Fibroblast of skin of right biceps (primary cell): ENCODE measurements at places on chromosomes 16 and 17.

- no peak for DNase-seq
These were observed 129.0 kb downstream of the CCDC144A start for GRCh38 chr17:16818821-16819683.

DNA sequence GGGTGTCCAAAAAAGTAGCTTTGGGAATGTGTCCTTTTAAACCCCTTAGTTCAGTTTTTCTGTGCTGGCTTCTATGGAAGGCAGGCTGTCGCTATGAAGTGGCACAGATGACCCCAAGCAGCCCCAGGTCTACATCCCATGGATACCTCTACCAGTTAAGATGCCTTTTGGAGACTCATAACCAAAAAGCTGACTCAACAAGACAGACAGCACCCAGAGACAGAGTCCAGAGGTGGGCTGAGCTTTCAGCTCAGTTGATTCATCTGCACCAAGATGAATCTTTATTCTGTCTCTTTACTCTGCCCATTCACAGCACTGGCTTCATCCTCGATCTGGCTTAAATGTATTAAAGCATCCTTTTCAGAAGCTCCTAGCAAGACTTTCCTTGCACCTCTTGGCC is 29.8 kb upstream of the RBBP6 start:
- DNase-seq, result no peak

GRCh38 chr16:20762404-20763123 is 1.2 kb upstream of the ACSM3 start:
- DNase-seq, result no peak

DNA sequence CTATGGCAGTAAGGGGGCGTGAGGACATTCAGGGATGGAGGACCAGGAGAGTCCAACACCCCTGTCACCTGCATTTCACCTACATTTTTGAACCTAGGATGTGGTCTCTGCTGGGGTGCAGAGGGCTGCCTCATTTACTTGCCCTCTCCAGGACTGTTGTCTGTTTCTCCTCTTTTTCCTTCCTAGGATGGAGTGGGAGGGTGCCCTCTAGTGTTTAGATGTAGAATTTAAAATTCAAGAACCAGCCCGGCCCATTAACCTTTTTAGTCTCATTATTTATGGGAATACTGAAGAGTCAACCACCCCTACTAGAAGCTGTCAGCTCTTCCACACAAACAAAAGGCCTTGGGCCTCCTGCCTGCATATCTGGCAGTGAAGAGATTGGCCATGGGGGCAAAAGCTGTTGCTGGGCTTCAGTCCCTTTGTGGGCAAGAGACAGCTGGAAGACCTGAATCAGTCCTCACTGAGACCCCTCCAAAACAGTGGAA is 2.5 kb upstream of the STARD3 start:
- DNase-seq, result peak; percentile 38

DNA sequence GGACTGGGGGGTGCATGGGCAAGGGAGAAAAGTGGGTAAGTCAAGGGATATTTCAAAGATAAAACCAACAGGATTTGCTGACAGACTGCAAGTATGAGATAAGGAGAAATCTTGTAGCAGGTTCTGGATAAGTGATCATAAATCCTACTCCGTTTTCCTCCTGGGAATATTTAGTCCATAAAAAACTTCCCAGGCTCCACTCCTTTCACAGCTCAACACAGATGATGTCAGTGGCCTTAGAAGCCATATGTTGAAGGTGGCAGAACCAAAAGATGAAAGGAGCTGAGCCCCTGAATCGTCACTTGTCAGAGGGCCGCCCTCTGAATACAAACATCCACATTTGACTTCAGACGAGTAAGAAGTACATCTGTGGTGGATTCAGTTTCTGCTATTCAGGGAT is 71.7 kb downstream of the GRIN2A start:
- no peak for DNase-seq

GRCh38 chr17:81218459-81218858 is 4.3 kb downstream of the CEP131 start:
- no peak for DNase-seq

DNA sequence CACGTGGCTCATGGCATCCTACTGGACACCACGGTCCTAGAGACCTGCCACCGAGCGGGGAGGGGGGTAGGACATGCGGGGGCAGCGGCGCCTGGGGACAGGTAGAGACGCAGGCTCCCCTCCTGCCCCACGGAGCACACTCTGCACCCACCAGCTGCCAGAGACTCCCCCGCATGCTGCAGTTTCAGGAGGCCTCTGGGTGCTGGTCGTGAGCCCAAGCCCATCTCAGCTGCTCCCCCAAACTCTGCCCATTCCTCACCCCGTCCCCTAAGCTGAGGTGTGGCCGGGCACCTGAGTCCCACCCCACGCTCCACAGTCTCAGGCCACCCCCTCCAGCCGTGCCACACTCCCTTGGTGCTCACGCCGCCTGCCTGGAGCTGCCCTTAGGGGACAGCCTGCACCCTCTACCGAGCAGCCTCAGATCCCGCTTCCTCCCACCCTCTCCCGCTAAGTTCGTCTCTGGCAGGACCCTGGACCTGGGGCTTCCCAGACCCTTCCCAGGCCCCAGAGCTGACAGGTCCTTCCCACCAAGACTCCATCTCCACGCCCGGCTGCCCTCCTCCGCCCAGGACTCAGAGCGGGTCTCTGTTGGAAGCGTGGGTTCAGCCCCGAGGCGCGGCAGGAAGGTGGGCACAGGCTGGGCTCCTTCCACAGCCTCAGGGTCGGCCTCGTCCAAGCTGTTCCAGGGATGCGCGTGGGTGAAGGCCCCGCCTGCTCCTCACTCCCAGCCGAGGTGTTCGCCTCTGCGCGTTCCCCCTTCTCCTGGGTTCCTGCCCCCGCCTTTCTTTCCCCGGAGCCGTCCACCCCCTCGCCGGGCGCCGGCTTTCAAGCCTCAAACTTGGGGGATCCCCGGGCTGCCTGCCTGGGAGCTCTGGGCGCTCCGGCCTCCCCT is 1.3 kb downstream of the RAB40B start:
- DNase-seq, result no peak

DNA sequence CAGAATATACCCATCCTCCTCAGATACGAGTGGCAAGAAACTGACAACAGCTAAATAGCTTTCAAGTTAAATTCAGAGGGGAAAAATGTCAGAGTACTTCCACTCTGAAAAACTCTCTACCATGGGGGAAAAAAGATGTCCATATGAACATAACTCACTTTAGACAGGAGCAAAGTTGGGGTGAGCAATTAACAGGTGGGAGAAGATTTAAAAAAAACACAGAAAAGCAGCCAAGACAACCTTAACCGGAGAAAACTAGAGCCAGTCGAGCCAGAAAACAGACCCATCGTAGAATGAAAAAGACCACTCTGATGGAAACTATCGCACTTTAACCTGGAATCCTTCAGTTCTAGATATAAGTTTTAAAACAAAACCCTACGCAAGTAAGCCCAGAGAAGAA is 833 bp downstream of the TERF2 start:
- no peak for DNase-seq

- no peak for DNase-seq
These were observed 72.9 kb downstream of the IL21R start for GRCh38 chr16:27474921-27475320.

GRCh38 chr17:38705803-38706504 is 881 bp downstream of the MLLT6 start:
- DNase-seq, result peak; percentile 57

DNA sequence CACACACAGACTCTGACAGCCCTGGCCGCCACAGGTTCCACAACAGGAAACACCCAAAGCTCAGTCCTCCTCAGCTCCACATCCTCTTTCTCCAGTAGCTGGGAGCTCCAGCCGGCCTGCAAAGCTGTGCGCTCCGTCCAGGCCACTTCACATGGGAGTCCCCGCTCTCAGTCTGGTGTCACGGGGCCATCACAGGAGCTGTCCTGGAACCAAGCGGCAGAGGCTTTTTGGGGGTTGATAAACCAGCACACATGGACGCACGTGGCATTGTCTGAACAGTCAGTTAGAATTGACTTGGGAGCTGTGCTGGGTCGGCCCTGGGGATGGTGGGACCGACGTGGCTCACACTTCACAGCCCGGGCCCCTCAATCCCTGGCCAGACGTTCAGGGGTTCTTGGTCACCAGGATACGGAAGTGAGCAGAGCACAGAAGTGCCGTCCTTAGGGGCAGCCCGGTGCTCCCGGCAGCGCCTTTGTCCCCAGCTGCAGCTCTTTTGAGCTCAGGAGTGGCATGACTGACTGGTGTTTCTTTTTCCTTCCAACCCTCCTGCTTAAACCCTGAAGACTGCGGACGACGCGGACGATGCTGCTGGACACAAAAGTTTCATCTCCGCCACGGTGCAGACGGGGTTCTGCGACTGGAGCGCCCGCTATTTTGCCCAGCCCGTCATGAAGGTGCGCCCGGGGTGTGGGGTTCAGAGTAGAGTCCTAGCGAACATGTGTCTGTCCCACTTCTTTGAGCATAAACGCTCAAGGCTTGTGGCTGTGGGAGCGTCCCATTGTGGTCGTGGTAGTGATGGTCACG is 66.6 kb upstream of the CHMP6 start:
- no peak for DNase-seq

- no peak for DNase-seq
These were observed 30.1 kb downstream of the NDEL1 start for GRCh38 chr17:8465759-8466158.

DNA sequence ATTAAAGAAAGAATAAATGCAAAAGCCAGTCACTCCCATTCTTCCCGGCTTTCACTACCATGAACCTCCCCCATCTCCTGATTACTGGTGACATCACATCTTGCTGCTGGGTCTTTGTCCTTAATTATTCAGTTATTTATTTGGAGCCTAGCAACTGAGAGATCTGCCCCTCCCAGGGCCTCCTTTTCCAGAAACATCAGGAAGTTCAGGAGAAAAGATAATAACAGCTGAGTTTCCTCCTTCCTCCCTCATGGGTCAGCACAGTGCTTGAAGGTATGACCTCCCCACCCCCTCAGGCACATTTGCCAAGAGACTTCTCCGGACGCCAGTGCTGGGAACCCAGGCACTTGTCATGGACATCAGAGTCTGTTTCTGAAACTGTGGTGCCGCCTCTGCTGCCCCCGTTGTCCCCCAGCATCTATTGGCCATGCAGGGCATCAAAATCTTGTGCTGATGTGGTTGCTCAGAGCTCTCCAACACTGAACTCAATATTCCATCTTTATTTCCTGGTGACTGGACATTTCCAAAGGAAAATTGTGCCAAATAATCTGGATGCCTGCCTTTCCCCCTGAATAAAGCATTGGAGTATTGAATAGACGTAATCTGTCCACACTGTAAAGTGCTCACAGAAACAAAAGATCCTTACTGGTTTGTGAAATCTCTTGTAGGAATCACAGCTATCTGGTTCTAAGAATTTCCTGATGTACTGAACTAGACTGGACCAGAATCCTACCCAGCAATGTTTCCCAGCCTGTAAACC is 71.8 kb downstream of the ZNF18 start:
- DNase-seq, result no peak

GRCh38 chr16:49499414-49499785 is 125.8 kb downstream of the C16orf78 start:
- no peak for DNase-seq

GRCh38 chr16:12796498-12796897 is 7.2 kb downstream of the CPPED1 start:
- DNase-seq, result peak; percentile 60

DNA sequence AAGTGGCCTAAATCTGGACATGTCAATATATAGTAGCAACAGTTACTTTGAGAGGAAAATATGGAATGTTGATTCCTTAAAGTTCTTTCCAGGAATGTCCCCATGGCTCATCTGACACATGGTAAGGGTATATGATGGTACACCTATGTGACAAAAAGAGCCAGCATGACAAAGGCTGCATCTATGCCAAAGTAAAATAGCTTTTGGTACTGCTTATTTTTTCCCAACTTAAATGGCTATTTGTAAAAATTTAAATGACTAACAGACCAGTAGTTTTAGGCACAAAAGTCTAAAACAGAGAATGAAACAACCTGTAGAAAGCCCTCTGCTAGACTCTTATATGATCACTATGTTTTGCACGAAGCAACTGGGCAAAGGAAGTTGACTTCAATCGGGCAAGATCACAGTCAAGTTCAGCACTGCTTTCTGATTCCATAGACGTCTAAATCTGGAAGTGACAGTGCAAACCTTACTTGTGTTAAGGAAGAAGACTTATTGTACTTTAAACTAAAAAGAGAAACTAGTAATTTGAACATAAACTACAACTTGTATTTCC is 135.1 kb downstream of the SKAP1 start:
- DNase-seq, result no peak

DNA sequence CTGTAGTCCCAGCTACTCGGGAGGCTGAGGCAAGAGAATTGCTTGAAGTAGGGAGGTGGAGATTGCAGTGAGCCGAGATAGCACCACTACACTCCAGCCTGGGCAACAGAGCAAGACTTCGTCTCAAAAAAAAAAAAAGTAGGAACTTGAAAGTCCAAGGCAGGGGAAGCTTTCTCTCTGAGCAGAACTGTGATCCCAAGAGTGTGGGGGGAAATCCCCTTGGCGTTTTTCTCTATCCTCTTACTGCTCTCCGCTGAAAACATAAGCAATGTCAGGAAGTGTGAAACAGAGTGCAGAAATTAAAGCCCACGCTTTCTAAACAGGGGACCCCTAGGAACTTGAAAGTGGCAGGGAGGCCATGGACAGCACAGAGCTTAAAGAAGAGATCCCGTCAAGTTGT is 9.8 kb upstream of the CMTM3 start:
- no peak for DNase-seq

GRCh38 chr16:73172973-73173709 is 125.2 kb upstream of the ZFHX3 start:
- no peak for DNase-seq

DNA sequence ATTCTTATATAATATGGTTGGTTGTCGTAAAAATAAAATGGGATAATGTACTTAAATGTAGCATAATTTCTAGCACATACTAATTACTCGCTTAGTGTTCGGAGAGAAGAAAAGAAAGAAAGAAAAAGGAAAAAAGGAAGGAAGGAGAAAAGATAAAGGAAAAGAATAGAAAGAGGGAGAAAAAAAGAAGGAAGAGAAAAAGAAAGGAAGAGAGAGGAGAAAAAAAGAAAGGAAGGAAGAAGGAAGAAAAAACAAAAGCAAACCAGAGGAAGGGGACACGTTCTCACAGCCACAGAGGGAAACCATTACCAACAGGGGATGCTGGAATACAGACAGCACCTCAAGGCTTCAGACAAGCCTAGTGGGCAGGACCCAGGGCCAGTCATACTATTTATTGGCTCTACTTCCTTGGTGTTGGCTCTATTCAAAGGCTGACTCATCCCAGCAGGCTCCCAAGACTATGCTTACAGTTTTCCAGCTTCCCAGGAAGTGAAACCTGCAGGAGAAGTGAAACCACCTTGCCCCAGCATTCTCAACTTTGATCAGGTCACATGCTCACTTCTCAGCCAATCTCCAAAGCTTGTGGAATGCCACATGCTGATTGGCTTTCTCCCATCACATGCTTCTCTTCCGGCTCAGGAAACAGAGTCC is 273.5 kb upstream of the IRX5 start:
- DNase-seq, result peak; percentile 65

DNA sequence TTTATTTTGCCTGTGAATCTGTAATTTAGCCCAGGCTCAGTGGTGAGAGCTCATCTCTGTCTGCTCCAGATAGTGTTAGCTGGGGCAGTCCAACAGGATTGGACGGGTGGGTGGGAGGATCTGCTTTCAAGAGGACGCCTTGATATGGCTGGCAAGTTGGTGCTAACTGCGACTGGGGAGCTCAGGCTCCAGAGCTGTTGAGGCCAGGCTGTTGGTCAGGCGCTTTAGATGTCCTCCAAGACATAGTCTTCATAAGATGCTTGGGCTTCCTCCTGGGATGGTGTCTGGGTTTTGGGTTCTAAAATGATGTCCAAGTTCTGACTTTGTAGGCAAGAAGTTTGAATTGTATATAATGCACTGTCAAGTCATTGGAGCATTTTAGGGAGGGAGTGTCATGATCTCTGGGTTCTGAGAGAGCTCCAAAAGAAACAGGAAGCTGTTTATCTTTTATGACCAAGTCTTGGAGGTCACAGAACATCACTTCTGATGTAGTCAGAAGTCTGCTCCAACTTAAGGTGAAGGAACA is 12.8 kb upstream of the PCTP start:
- DNase-seq, result no peak

GRCh38 chr17:77884019-77884418 is 74.5 kb upstream of the TNRC6C start:
- peak; percentile 22 for DNase-seq
